ENCODE measurements at places on chromosomes 6 and 20.

DNA sequence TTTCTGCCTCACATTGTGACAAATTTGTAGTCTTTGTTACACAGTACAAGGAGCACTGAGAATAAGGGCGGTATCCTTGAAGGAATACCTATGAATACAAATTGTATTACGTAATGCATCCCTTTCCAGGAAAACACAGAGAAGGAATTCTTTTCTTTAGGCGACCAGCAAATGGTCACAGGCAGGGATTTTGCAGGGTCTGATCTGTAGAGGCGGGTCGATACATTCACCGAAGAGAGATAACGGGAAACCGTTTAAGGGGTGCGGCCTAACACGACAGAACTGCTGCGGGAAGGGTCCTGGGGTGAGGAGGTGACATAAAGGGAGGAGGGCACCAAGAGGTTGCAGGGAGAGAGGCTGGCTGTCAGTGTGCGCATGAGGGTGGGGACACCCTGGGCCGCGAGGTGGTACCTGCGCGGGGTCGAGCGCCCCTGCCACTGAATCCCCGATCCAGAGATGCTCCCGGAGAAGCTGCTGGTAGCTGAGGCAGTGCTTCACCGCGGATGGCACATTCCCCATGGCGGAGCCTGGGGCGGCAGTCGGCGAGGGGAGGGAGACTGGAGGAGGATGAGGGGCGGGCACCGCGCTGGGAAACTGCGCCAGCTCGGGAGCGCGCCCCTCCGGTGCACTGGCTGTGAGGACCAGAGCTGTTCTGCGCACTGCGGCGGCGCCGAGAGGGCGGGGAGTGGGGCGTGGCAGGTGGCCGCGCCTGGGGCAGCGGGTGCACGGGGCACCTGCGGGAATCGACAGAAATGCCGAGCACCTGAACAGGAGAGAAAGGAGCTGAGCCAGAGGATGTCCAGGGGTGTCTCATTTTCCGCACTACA lies at the start of gene HMGCLL1:
Gene HMGCLL1, minus strand, starts transcription at position 656 of the 827 bp plus-strand sequence. Its CDS starts 137 bp downstream, at position 519.
- DNase-seq: no peak

DNA sequence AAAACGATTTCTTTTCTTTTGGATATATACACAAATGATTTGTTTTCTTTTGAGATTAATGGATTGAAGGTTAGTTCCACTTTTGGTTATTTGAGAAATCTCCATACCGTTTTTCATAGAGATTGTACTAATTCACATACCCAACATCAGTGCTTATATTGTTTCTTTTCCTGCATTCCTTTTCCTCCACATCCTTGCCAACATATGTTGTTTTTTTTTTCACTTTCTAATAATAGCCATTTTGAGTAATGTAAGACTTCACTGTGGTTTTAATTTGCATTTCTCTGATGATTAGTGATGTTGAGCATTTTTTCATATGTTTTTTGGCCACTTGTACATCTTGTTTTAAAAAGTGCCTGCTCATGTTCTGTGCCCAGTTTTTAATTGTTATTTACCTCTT lies 846.4 kb upstream of the EYS start:
- DNase-seq: no peak

DNA sequence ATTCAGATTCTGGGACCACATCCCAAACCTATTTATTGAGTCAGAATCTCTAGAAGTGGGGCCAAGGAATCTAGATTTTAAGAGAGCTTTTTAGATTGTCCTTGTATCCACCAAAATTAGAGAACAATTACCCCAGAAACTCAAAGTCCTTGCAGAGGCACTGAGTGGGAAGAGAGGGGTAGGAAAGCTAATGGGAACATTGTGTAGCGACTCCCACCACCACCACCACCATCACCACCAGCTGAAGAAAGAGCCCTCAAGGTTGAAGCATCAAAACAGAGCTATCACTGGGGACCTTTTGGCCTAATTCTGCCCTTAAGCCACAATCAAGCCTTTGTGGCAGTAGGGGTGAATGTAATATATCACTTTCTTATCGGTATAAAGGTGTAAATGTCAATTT lies 39.0 kb upstream of the SLC32A1 start:
- no peak for DNase-seq

GRCh38 chr6:1382883-1383728 lies 6.3 kb upstream of the FOXF2 start:
- no peak for DNase-seq

GRCh38 chr6:52650941-52651340 lies 20.0 kb upstream of the TMEM14A start:
- DNase-seq: no peak
